ENCODE measurements at places on chromosomes 4 and X. TPM values are rescaled to one million over a fixed set of nuclear protein-coding genes. Genes with fewer than 3 reads are reported as not detected.
A peak's percentile ranks its signal among the peaks of the same experiment; 100 is the strongest.

HSFX2 gene
- total RNA-seq = 0.24 TPM

IL1RAPL2 gene
- total RNA-seq = not detected

KLB gene
- total RNA-seq = 1.0 TPM

C4orf36 gene
- 2.5 TPM for total RNA-seq

DNA sequence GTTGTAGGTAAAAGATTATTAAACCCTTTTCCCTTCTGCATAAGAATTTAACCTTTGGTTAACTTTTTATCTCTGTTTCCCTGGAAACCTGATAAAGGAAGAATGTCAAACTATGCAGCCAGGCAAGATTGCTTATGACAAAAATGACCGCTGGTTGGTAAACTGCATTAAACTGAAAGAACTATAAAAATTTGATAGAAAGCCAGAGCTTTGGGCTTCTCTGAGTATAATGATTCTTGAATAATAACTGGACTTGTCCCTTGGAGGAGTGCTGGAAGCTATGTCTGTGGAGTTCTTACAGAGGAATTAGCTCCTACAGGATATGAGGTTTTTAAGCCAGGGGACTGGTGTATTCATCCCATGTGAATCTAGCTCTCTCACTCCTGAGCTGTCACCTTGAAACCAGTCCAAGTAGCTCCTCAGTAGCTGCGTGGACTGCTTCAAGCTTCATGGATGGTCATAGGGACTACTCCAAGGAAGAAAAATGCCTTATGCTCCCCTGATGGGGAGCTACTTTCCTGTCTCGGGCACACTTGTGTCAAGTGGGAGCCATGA, 52.0 kb downstream of the RASL11B start:
- no peak overlapping the region for H3K4me3 ChIP-seq
- H3K27me3 ChIP-seq = no peaks in the 10 kb centered on the region
- H3K36me3 ChIP-seq = no peaks in the 10 kb centered on the region

DNA sequence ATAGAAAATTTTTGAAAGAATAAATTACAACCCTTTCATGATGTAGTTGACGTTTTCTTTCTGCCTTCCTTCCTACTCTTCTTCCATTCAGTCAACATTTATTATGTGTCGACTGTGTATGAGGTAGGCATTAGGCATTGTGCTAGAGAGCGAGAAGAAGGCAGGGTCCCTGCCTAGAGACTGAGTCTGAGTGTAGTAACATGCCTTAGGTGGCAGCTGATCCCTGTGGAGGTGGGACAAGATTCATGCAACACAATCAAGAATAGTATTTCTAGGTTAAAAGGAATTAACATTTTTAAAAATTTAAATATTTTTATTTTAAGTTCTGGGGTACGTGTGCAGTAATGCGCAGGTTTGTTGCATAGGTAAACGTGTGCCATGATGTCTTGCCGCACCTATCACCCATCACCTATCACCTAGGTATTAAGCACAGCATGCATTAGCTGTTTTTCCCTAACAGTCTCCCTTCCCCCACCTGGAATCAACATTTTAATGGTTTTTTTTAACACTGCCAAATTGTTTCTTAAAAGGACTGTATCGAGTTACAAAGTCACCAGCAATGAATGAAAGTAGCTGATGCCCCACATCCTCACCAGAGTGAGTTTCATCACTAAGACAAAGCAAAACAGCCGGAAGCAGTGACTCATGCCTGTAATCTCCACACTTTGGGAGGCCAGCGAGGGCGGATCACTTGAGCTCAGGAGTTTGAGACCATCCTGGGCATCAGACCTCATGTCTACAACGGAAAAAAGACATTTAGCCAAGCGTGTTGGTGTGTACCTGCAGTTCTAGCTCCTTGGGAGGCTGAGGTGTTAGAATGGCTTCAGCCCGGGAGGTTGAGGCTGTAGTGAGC, 84.0 kb downstream of the WWC2 start:
- no peaks in the 10 kb centered on the region for H3K27me3 ChIP-seq
- peak; percentile 62 for DNase-seq
- no peaks in the 10 kb centered on the region for H3K36me3 ChIP-seq
- peaks cover 9% of the 10 kb centered on the region for H3K4me1 ChIP-seq
- H3K27ac ChIP-seq = no peak overlapping the region

- DNase-seq = no peak
- no peak overlapping the region for H3K27ac ChIP-seq
- no peak overlapping the region for H3K4me3 ChIP-seq
Measured at GRCh38 chr4:187726485-187726884, 269.1 kb upstream of the ZFP42 start.

GRCh38 chr4:137531168-137531985, 917 bp downstream of the PCDH18 start:
- no peaks in the 10 kb centered on the region for H3K36me3 ChIP-seq
- H3K27me3 ChIP-seq = no peaks in the 10 kb centered on the region
- DNase-seq = no peak
- peaks cover 4% of the 10 kb centered on the region for H3K4me1 ChIP-seq
- H3K4me3 ChIP-seq = peak overlapping the region; percentile 57
